Activated CD8-positive, alpha-beta memory T cell treated with anti-CD3 and anti-CD28 coated beads, Interleukin-2, amount 10 ng/mL, durations not matched to agents 7 days and 5 days (primary cell): ENCODE measurements at places on chromosomes 16 and 17.

GRCh38 chr17:8728971-8729370, 15.7 kb downstream of the CCDC42 start:
- DNase-seq: no peak

- no peak for DNase-seq
Measured at GRCh38 chr17:35543856-35544255, 6.4 kb upstream of the SLFN12L start.

GRCh38 chr17:43453331-43453812, 30.4 kb upstream of the DHX8 start:
- DNase-seq: no peak

DNA sequence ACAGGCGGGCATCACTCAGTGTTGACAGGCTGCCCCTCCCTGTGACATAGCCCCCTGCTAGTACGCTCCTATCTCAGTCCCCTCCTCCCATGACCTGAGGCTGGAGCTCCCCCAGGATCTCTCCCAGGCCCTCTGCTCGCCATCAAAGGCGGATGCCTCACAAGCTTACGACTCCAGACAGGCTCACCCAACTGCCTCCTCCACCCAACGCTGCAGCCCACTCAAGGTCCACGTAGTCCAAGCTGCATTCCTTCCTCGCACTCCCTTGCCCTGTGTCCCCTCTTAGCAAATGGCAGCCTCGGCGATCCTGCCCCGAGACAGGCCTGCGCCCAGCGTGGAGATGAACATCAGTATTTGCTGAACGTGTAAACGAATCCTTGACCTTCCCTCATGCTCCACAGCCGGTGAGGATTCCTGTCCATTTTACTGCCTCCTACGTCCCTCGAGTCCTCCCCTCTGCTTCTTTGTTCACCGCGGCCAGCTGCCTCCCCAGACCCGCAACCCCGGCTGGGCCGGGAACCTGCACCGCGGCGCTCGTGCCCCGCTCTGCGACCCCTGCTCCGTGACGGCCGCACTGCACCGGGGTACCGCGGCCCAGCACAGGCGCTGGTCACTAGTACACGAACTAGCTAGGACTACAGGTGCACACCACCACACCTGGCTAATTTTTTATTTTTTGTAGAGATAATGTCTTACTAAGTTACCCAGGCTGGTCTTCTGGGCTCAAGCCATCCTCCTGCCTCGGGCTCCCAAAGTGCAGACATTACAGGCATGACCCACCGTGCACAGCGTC, 838 bp upstream of the TMEM97 start:
- DNase-seq: no peak

DNA sequence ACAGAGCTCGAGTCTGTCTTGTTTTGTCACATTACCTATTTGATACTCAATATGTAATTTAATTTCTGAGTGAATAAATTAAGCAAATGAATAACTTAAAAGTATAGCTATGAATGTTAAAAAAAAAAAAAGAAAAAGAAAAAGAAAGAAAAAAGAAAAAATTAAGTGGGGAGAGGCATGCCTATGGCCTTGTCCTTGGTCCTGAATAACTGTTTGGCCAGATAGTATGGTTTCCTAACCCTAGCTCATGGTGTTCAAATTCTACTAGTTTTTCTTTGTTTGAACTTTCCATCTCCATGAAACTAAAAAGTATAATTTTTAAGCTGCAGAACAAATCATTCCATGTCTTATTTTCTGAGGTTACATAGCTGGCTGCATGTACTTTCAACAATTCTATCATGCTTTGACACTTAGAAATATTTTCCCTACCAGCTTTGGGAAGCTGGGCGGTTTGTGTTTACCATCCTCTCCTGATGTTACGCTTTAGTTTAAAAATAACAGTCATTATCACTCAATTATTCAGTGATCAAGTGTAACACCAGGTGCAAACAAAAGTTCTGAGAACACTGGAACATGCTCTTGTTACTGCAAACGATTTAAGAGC, 31.8 kb downstream of the TOX3 start:
- no peak for DNase-seq

DNA sequence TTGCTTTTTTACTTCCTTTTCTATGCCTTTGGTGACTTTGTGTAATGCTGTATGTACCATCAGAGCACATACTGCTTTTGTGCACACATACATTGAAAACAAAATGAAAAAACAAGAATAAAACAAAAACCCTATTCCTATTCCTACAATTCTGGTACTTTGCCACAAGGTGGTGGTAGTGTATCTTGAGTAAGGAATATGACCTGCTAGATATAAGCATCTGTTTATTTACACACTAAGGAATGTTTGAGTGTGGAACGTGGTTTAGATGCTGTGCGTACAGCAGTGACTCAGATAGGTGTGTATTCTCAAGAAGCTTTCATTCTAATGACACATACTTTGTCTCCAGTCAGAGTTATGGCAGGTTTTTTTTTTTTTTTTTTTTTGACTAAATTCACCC, 606.2 kb downstream of the WWOX start:
- no peak for DNase-seq

DNA sequence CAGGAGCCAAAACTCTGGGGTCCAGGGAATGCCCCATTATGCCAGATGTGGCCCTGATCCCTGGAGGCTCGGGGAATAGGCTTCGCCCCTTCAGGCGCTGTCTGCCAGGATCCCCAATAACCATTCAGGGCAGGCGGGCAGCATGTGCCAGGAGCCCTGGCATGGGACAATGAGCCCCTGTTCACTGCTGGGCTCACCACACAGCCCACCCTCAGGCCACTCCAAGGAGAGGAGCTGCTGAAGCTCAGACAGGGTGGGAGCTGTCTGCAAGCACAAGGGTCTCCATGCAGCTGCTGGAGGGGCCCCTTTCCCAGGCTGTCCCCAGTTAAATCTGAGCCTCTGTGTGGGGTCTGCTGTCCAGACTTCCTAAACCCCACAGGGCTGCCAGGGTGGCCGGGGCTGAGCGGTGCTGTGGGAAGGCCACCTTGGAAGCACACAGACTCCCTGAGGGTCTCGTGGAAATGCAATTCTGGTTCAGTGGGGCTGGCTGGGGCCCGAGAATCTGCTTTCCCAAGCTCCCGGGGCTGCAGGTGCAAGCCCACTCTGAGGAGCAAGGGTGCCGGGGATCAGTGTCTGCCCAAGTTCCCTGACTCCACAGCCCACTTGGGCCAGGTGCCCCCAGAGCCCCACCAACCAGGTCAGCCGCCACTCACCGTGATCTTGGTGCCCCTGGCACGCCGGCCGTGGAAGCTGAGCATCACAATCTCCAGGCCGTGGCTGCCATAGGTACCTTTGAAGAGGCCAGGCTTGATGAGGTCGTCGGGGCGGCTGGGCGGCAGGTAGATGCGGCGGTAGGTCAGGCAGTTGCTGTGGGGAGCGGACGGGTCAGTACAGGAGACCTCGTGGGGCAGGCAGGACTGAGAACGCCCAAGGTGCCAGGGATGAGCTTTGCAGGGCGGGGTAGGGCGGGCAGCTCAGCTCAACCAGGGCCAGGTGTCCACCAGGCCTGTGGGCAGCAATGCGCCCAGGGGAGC, 17.7 kb upstream of the C16orf95 start:
- DNase-seq: no peak

DNA sequence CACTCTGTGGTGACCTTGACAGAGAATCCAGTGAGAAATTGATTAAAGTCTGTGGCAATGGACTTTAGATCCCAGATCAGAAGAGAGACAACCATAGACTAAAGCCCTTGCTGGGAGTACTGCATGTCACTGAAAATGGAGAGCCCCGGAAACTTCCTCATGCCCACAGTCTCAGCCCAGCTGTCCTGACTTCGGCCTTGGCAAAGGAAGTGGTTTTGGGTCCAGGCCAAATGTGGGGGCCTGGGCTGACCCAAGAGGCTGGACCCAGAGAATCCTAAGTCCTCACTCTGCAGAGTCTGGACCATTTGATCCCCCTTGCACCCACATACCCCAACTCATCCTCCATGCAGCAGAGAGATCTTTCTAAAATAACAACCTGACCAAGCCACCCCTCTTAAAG, 4.7 kb upstream of the BEAN1 start:
- no peak for DNase-seq

GRCh38 chr17:66397486-66397885, 95.1 kb downstream of the PRKCA start:
- DNase-seq: peak; percentile 41

DNA sequence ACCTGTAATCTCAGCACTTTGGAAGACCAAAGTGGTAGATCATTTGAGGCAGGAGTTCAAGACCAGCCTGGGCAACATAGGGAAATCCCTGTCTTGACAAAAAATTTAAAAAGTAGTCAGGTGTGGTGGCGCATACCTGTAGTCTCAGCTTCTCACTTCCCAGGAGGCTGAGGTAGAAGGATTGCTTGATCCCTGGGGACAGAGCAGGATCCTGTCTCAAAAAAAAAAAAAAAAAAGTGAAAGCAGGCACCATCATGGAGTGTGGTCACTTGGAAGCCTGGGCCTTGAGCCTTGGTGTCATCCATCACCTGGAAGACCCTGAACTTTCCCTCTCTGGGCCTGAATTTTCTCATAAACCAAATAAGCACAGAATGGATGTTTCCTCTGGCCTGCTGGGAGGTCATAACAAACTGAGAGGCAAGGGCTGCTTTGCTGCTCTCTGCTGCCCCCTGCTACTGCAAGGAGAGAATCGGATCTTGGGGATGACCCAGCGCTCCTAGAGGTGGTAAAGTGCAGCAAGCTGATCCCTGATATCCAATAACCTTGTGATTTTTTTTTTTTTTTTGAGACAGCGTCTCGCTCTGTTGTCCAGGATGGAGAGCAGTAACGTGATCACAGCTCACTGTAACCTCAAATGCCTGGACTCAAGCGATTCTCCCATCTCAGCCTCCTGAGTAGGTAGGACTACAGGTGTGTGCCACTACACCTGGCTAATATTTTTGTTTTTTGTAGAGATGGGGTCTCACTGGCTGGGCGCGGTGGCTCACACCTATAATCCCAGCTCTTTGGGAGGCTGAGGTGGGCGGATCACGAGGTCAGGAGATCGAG, 75.9 kb upstream of the RNU2-1 start:
- peak; percentile 40 for DNase-seq

DNA sequence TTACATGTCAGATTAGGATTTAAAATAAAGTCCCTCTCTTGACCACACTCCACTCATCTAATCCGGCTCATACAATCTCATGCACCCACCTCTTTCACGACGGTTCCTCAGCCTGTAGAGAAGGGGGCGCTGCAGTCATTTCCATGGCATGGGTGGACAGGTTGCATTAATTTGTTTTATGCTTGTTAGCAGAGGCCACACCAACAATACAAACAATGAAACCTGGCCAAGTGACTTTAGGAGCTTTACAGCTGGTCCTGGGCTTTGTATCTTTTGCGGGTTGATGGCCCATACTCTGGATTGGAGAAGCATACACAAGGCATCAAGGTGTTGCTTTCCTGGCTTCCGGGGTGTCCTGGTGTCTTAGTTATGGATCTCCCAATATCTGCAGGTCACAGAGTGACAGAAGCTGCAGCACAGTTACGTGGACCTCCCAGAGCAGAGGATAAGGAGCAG, 9.7 kb upstream of the SNF8 start:
- peak; percentile 43 for DNase-seq

DNA sequence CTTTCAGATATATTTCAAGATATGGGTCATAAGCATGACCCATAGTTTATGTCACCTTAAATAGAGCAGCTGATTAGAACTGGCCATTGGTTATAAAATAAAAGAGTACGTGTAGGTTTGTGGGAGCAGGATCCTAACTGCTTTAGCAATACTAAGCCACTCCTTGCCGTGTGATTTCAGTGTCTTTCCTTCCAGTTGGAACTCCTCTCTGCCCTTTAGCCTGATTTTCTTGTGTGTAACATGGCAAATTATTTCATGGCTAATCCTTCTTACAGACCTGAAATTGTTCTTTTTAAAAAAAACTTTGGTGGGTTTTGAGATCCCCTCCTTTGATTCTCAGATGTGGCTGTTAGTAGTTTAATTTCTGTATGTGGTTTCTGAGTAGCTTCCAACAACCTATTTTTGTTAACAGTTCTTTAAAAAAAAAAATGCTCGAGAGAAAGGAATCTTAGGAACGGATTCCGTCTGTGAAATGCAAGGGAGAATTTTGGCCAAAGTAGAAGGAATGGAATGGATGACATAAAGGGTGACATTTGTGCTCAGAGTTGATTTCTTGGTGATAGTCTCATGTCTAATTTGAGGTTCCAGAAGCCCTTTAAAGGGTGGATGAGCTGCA, 39.9 kb downstream of the DHRS7B start:
- DNase-seq: no peak

DNA sequence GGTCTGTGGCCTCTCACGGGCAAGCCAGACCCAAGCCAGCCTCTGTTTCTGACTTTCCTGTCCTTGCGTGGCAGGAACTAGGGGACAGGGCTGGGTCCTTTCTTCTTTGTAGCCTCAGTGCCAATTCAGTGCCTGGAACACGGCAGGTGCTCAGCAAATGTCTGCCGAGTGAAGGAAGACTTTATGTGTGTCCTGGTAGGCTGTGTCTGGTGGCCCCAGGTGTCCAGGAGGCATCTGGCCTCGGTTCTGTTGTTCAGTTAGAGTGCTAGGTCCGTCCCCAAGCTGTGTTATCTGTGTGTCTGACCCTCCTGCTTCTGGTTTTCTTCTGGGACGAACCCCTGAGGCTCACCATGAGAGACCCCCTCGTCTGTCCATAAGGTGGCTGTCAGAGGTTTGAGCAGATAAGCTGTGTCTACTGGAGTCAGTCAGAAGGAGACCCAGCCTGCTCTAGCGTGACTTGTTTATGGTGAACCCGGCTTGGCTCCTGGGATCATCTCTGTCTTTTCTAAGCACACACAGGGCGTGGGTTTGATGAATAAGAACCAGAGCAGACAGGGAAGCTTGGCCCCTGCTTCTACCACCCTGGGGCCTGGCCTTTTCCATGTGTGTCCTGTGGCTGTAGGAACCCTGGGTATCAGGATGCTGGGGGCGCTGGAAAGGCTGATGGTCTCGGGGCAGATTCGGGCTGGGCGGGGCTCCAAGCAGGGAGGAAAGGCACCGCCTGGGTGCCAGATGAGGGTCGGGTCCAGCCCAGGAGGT, 39.3 kb downstream of the ENGASE start:
- DNase-seq: no peak

DNA sequence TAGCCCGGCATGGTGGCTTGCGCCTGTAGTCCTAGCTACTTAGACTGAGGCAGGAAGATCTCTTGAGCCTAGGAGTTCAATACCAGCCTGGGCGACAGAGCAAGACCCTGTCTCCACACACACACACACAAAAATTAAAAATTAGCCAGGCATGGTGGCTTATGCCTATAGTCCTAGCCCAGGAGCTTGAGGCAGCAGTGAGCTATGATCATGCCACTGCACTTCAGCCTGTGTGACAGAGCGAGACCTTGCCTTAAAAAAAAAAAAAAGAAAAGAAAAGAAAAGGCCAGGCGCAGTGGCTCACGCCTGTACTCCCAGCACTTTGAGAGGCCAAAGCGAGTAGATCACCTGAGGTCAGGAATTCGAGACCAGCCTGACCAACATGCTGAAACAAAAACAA, 23.9 kb downstream of the C17orf75 start:
- no peak for DNase-seq

GRCh38 chr17:38898812-38899348, 26.5 kb upstream of the LASP1NB start:
- peak; percentile 94 for DNase-seq

- no peak for DNase-seq
Measured at GRCh38 chr17:330993-331701, 21.5 kb downstream of the RPH3AL start.

DNA sequence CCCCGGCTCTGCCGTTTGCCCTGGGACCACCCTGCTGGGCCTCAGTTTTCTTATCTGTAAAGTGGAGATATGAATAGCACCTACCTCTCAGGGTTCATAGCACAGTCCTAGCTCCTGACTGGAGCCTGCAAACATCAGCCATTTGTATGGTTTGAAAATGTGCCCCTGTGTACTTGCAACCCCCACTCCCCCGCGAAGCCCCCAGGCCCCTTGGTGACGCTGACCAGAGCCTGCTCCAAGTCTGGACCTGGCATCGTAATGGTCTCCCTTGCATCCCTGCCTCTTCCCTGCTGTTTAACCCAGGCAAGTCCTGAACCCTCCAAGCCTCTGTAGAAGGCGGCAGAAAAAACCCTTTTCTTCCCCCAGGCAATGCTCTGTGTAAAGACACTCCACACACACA, 128.0 kb downstream of the IRF8 start:
- DNase-seq: no peak
